ENCODE measurements at places on chromosomes 7 and 10. TPM values are rescaled to one million over a fixed set of nuclear protein-coding genes. Genes with fewer than 3 reads are reported as not detected.

- no peaks in the 10 kb centered on the region for H3K36me3 ChIP-seq
- H3K27ac ChIP-seq = no peak overlapping the region
- no peak for DNase-seq
- H3K4me1 ChIP-seq = no peaks in the 10 kb centered on the region
- no peaks in the 10 kb centered on the region for H3K27me3 ChIP-seq
Measured at GRCh38 chr10:111425459-111425858, 348.6 kb downstream of the ADRA2A start.

DNA sequence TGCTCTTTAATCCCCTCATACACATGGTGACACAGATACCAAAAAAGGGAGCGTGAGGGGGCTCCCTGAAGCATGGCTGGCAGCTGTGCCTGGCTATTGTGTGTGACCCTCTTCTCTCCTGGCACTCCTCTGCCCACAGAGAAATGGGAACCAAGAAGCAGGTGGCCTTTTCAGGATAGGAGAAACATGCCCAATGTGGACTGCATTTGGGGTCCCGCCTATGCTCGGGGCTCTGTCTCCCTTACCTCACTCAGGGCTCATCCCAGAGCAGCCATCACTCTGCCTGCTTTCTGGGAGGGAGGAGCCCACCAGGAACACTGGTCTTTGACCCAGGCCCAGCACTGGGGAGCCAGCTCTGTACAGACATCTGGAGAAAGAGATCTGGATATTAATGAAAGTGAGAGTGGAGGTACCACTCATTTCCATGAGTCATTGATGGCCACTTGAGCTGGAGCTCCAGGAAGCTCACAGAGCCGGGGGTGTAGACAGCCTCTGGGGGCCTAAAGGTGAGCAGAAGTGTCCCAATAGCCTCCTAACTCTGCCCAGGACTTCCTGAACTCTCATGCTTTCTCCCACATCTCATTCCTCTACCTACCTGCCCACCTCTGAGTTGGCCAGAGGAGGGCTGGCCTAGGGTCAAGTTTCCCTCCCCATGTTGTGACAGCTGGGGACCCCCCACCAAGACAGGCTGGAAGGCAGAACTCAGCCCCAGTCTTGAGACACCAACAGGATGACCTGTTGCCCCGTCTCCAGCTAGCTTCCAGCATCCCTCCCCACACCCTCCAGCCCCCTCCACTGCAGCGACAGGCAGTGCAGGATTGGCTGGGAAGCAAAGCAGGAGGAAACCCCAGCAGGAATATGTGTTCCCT, 42.6 kb downstream of the DRGX start:
- no peak for DNase-seq
- no peak overlapping the region for H3K27ac ChIP-seq
- H3K4me1 ChIP-seq = no peaks in the 10 kb centered on the region
- no peak overlapping the region for H3K4me3 ChIP-seq

DNA sequence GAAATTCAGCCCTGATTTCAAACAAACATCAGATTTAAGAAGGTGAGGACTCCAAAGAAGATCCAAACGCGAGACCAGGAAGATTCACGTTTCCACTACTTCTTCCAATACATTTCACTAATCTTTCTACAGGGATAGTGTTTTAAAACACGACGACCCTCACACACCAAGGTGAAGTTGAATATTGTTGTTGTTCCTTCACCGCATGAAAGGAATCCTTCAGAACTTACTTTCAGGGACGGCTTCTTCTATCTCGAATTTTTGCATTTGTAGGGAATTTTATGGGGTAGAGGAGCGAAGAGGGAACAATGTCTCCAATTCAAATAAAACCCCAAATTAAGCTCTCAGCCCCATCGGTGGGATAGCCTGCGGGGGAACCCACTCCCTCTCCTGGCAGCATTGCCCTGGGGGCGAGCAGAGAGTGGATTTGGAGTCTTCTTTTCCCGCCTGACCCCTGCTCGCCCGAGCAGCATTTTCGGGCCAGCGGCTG, 1.5 kb upstream of the GATA3 start:
- peaks cover 69% of the 10 kb centered on the region for H3K4me1 ChIP-seq
- H3K27ac ChIP-seq = no peak overlapping the region
- H3K27me3 ChIP-seq = peaks cover 100% of the 10 kb centered on the region
- no peak overlapping the region for H3K4me3 ChIP-seq
- DNase-seq = no peak

DNA sequence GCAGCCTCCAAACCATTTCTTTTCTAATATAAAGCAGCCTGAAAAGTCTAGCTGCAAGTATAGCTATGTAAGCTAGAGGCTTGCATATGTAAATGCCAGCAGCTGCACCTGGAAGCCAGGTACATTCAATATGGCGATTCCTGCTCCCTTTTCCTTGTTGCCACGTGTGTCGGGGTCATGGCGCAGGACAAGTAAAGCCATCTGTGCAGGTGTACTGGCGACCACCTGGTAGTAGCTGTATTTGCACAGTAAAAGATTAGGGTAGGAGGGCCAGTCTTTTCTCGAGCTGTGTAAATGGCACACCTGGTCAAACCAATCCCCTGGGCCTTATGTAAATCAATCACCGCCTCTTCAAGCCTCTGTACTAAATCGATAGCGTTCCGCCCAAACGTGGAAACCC, 484.5 kb downstream of the MAGI2 start:
- no peak overlapping the region for H3K4me3 ChIP-seq
- no peak overlapping the region for H3K27ac ChIP-seq
- no peaks in the 10 kb centered on the region for H3K4me1 ChIP-seq
- no peaks in the 10 kb centered on the region for H3K27me3 ChIP-seq
- no peaks in the 10 kb centered on the region for H3K36me3 ChIP-seq

DNA sequence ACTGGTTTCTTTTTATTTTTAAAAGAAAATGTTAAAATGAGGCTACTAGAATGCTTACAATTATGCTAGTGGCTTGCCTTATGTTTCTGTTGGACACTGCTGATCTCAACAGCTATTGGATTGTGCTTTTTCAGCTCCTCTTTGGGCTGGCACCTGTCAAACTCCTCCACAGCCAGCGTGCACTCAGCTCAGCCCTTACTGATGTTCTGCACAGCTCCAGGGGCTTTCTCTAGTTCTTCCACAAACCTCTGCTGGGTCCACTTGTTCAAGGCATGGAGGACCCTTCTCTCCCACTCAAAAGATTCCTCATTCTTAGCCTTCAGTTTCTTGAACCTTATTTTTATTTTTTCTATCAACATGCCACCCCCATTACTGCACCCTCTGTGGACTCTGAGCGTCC, 96.0 kb downstream of the VIPR2 start:
- no peak for DNase-seq
- no peak overlapping the region for H3K4me3 ChIP-seq
- no peaks in the 10 kb centered on the region for H3K36me3 ChIP-seq
- no peaks in the 10 kb centered on the region for H3K27me3 ChIP-seq
- H3K4me1 ChIP-seq = no peaks in the 10 kb centered on the region
- H3K27ac ChIP-seq = no peak overlapping the region

DNA sequence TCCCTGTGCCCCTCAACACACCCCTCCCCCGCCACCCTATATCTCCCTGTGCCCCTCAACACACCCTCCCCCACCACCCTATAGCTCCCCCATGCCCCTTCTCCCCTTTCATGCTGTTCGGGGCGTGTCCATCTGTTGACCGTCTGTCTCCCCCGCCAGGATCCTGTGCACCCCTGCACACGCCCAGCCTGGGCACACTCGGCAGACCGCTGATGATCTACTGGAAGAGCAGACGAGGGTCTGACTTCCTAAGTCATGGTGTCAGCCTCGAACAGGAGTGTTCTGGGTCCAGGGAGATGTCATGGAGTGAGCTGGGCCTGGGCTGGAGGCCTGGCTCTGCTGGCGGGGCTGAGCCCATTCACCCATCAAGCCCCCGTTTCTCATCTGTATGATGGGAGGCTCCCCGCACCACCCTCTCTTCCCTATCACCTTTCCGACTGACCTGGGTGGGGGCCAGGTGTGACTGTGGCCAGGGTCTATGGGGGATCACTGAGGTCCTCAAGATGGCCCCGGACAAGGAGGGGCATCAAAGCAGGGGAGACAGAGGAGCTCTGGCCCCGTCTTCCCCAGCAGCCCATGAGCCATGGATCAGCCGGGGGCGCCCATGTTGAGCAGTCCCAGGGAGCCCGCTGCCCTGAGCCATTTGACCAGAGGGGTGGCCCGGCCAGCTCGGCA, 48.3 kb downstream of the PDGFA start:
- peaks cover 12% of the 10 kb centered on the region for H3K4me1 ChIP-seq
- no peaks in the 10 kb centered on the region for H3K36me3 ChIP-seq
- no peak overlapping the region for H3K4me3 ChIP-seq
- DNase-seq = no peak
- no peaks in the 10 kb centered on the region for H3K27me3 ChIP-seq
- H3K27ac ChIP-seq = peak overlapping the region; percentile 72

- no peaks in the 10 kb centered on the region for H3K27me3 ChIP-seq
- no peak overlapping the region for H3K4me3 ChIP-seq
- no peak for DNase-seq
Measured at GRCh38 chr7:110797656-110798055, 293.3 kb upstream of the LRRN3 start.

SPAG6 gene
- total RNA-seq = not detected

MKI67 gene
- total RNA-seq = 1.8 TPM

Measured in sigmoid colon (tissue), 7 donors.